ENCODE measurements at places on chromosomes 4 and X.

- no peak for DNase-seq
Observed at GRCh38 chrX:107447642-107448041, 1.8 kb upstream of the FRMPD3 start.

GRCh38 chr4:84238247-84239090 is 260.6 kb downstream of the NKX6-1 start:
- DNase-seq, result peak; percentile 35

GRCh38 chrX:72117636-72118210 is 14.0 kb downstream of the RTL5 start:
- DNase-seq, result no peak

DNA sequence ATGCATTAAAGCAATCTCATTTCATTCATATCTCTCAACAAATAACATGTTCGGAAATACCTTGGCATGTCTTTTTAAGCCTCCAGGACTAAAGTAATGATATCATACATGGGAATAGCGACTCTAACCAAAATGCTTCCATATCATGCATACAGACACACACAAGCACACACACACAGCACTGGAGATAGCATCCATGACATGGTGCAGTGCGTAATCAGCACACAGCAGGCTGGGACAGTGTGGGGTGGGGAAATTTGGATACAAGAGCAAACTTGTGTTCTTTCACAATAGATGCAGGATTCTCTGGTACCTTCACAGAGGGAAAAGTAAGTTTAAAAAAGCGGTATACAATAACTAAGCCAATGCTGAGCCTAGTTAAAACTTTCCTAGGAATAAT is 132.3 kb upstream of the HPGD start:
- DNase-seq, result no peak

DNA sequence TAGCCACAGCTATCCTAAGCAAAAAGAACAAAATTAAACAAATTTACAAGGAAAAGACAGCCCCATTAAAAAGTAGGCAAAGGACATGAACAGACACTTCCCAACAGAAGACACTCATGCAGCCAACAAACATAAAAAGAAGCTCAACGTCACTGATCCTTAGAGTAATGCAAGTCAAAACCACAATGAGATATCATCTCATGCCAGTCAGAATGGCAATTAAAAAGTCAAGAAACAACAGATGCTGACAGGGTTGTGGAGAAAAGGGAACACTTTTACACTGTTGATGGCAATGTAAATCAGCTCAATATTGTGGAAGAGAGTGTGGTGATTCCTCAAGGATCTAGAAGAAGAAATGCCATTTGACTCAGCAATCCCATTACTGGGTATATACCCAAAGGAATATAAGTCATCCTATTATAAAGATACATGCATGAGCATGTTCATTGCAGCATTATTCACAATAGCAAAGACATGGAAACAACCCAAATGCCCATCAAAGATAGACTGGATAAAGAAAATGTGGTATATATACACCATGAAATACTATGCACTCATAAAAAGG is 163.0 kb upstream of the TET2 start:
- DNase-seq, result no peak

DNA sequence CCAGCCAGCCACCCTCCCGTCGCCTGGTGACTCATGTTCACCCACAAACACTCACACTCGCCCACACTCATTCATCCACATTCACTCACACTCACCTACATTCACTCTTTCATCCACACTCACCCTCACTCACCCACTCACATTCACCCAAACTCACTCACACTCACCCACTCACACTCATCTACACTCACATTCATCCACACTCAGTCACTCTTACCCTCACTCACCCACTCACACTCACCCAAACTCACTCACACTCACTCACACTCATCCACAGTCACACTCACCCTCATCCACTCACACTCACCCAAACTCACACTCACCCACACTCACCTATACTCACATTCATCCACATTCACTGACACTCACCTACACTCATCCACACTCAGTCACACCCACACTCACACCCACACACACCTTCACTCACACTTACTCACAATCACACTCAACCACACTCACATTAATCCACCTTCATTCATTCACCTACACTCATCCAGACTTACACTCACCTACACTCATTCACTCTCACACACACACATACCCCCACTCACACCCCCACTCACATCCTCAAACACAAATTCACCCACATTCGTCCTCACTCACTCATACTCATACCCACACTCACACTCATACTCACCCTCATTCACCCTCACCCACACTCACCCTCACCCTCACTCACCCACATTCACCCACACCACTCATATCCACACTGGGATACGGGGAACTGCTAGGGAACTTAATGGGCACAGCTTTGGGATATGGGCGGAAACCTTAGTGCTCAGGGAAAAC is 2221.6 kb upstream of the AGA start:
- no peak for DNase-seq

DNA sequence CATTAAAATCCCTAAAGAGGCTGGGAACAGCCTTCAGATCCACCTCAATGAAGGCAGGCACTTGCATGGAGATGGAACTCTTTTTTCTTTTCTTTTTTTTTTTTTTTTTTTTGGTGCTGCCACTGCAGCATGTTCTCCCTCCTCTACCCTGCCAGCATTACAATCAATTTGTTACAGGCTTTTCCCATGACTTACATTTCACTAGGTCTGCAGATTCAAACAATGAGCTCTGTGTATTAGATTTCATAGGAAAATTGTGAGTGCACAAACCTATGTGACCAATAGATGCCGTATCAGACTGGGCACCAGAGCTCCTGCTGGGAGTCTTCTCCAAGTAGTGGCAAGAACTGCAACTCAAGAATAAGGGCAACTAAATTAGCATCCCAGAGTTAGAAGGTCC is 63.8 kb upstream of the GABRQ start:
- no peak for DNase-seq

DNA sequence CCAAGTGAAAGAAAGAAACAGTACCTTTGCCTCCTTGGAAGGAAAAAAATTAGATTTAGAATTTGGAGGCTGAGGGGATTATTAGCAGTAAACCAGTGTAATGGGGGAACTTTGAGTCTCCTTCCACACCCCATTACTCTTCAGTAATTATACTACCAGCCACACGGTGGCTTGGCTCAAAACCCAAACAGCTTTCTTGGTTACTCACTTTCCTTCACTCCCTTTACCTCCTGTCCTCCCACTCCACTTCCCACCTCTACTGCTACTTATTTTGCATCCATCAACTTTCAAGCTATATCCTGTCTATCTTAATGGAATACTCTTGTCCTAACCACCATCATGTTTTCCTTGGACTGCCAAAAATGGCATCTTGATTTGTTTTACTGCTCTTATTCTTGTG is 310.6 kb upstream of the AADAT start:
- DNase-seq, result peak; percentile 42

- DNase-seq, result no peak
Observed at GRCh38 chr4:98026362-98026761, 116.9 kb downstream of the STPG2 start.

GRCh38 chr4:147590249-147590920 is 26.8 kb upstream of the TMEM184C start:
- DNase-seq, result peak; percentile 67

GRCh38 chrX:6131287-6131686 is 97.4 kb downstream of the NLGN4X start:
- no peak for DNase-seq
